Activated CD8-positive, alpha-beta memory T cell treated with anti-CD3 and anti-CD28 coated beads for 1 hour (primary cell): ENCODE measurements at places on chromosomes 16 and 17.

DNA sequence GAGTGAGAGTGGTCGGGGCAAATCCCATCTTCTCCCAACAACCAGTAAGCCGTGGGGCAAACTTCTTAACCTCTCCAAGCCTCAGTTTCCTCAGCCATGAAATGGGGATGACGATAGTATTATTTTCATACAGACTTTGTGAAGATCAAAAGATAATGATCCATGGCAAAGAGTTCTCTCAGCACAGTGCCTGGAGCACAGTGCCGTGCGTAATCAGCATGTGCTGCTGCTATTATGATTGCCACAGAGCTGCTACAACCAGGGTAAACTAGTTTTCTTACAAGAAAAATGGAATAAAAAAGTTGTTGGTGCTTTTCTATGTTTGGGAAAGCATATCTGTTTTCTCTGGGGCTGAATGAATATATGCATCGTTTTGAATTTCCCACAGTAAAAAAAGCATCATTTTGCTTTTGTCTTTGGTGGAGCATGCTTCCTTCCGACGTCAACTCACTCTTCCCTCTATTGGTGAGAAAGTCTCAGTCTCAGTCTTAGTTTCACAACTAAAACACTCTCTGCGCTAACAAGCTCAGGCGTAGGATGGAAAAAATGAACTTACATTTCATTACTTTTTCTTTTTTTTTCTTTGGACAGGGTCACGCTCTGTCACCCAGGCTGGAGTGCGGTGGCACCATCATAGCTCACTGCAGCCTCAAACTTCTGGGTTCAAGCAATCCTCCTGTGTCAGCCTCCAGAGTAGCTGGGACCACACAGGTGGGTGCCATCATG lies 37.2 kb downstream of the CDK5R1 start:
- no peak for DNase-seq

- no peak for DNase-seq
Observed at GRCh38 chr17:61048376-61049106, 351.1 kb upstream of the TBX2 start.

- no peak for DNase-seq
Observed at GRCh38 chr16:54506741-54507500, 220.3 kb upstream of the IRX3 start.

- no peak for DNase-seq
Observed at GRCh38 chr17:33854596-33854995, 400.5 kb upstream of the CCL2 start.

DNA sequence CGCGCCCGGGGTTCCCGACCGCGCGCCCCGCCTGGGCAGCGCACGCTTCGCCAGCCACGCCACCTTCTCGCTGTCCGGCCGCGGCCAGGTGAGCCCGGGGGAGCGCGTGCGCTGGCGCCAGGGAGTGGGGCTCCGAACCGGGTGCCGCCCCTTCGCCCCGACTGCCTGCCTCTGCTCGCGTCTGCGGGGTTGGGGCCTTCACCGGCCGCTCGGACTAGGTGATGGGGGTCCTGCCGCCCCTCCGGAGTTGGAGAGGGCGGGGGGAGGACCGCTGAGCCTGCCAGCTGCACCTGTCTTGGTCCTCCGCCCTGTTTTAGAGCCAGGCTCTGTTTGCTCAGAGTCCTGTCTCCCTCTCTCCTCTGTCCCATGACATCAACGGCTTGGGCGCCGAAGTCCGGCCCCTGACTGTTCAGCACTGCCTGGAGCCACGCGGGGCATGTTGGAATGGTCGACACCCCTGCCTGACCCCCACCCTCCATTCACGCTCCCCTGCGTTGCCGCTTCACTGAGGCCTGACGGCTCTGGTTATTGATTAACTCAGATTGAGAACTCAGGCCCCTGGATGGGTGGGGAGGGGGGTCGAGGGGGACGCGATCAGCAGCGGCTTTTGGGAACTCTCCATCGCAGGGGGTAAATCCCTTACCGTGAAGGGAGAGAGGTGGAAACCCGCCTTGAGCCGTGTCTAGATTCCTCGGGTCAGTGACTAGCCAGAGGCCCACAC lies 748 bp downstream of the SMTNL2 start:
- DNase-seq: no peak

DNA sequence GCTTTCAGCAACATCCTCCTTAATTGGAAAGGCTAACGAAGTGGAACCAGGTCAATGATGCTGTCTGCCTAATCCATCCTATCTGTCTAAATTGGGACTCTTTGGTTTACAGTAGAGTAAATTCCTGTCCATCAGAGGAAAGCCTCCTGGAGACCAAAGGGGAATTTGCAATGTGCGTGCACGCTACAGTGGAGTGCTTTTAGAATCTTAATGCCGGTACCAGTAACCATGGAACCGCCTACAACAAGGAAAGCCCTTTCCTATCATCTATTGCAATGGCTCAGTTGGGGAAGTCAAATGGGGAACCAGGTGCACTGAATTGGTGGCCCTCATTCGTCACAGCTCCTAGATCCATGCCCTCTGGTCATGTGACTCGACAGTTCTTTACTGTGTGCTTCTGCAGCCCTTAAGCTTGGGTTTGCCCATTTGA lies 110.1 kb downstream of the XYLT1 start:
- no peak for DNase-seq
